ENCODE measurements at places on chromosomes 16 and 17.

- no peak for DNase-seq
Observed at GRCh38 chr16:56513972-56514371, 5.9 kb downstream of the BBS2 start.

DNA sequence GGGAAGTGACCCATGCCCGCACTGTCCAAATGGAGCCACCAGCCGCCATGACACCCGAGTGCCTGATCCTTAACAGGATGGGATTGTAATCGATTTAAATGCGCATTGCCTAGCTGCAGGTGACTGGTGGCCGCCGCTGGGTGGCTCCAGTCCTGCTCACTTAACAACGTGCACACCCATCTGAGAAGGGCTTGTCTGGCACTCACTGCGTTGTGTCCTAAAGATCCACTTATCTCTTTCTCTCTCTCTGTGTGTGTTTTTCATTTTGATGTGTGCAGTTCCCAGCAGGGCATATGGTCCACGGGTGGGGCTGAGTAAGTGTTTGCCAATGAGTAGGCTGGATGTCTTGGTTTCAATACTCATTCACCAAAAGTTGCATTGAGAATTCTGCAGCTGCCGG, 80.6 kb downstream of the IRF8 start:
- DNase-seq: no peak

DNA sequence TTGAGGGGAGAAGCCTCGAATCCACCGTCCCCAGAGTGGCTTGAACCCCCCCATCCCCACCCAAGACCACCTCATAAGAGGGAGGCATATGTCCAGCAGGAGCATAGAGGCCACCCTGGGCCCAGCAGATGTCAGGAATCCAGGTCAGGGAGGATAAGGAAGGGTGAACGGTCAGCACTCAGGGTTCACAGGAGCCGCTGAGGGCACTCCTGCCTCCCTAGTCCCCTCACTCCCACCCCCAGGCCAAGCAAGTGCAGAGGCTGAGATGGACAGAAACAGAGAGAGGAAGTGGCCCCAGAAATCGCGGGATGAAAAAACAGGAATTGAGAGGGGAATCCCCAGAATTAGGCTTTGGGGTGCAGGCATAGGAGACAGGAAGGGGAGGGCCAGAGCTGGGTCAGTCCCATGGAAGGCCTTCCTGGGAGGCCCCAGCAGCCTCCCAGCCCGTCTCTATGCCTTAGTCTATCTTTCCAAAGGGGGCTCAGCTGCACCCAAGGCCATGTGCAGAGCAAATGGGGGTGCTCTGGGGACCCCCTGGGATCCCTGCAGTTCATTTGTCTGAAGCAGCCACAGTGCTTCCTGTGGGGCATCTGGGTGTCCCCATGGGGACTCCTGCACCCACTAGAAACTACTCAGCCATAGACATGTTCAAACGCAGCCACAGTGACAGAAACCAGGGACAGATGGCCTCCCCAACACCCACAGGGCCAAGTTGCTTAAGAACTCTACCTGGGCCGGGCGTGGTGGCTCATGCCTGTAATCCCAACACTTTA, 1.7 kb downstream of the CMTM3 start:
- DNase-seq: no peak

DNA sequence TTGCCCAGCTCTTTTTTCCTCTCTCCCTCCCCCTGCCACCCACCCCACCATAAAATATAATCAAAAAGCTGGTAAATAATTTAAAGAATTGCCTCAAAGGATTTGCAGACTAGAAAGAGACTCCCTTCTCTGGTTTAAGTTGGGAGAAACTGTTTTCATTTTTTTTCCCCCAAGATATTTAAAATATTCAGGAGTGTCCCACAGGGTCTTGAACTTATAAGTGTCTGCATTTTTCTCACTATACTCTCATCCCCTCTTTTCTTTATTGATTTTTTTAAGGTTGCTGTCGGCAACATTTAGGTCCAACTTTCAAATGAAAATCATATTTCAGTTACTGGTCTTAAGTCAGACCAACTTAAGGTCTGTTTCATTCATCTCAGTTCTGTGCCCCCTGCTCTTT, 210.2 kb downstream of the MSI2 start:
- no peak for DNase-seq

Measured in nephron progenitor cell (in vitro differentiated cells).